ENCODE measurements at places on chromosomes 12 and 14. TPM values are rescaled to one million over a fixed set of nuclear protein-coding genes. Genes with fewer than 3 reads are reported as not detected.

ADAM20 gene
- total RNA-seq = 2.1 TPM

KRT72 gene
- total RNA-seq = not detected

TAS2R19 gene
- total RNA-seq = 6.0 TPM

C12orf50 gene
- 0.03 TPM for total RNA-seq

DTX1 gene
- 4.7 TPM for total RNA-seq

RDH12 gene
- 0.28 TPM for total RNA-seq

CMA1 gene
- total RNA-seq = not detected

SLC17A8 gene
- total RNA-seq = not detected

GUCY2C gene
- 3.1 TPM for total RNA-seq

DBX2 gene
- total RNA-seq = not detected

NOVA1 gene
- 10.9 TPM for total RNA-seq

PCNX1 gene
- total RNA-seq = 53.1 TPM

ADAMTS20 gene
- 8.7 TPM for total RNA-seq

LRRK2 gene
- 0.24 TPM for total RNA-seq

PTPN21 gene
- total RNA-seq = 5.6 TPM

ANO2 gene
- 3.3 TPM for total RNA-seq

DAO gene
- total RNA-seq = not detected

NINJ2 gene
- 0.94 TPM for total RNA-seq

PRH2 gene
- not detected for total RNA-seq

ATL1 gene
- 7.0 TPM for total RNA-seq

TTC9 gene
- 34.2 TPM for total RNA-seq

PDZRN4 gene
- 0.90 TPM for total RNA-seq

PLEKHD1 gene
- total RNA-seq = 0.28 TPM

STAB2 gene
- 0.14 TPM for total RNA-seq

SLCO1B1 gene
- total RNA-seq = 0.24 TPM

RHOJ gene
- total RNA-seq = not detected

TAS2R9 gene
- not detected for total RNA-seq

MMP19 gene
- 0.08 TPM for total RNA-seq
